ENCODE measurements at places on chromosomes 6 and 20.

DNA sequence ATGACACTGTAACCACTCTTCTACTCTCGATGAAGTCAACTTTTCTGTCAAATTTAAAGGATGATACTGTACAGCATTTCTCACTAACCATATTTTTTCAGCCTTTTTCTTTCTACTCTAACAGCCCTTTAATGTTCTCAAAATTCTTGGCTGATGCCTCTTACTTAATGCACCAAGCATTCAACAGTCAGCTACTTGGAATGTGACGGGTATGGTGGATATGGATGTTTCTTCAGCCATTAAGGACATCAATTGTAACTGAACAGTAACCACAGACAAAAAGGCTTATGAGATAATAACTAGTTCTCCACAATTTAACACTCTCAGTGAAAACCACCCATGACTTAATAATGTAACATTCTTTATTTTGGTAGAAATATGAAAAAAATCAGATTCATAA lies 467.2 kb upstream of the ZNF337 start:
- no peak for DNase-seq

DNA sequence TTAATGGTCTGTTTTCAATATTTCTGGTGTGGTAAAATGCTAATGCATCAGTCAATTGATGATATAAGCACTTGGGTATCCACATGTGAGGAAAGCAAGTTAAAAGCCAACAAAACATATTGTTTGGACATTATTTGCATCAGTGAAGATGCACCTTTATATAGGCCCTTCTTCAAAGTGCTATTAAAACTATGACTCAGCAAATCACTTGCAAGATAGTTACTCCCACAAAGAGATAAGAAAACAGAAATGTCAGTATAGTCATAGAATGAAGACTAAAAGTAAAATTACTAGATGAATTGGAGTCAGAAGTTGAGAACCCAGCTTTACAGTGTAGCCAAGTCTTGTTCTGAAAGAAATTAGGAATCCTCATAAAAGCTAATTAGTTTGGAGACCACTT lies 14.6 kb upstream of the GRM1 start:
- DNase-seq, result no peak

- DNase-seq, result no peak
Measured at GRCh38 chr6:70590400-70590799, 23.7 kb downstream of the SDHAF4 start.

- no peak for DNase-seq
Measured at GRCh38 chr20:46070215-46070900, 19.4 kb downstream of the NCOA5 start.

DNA sequence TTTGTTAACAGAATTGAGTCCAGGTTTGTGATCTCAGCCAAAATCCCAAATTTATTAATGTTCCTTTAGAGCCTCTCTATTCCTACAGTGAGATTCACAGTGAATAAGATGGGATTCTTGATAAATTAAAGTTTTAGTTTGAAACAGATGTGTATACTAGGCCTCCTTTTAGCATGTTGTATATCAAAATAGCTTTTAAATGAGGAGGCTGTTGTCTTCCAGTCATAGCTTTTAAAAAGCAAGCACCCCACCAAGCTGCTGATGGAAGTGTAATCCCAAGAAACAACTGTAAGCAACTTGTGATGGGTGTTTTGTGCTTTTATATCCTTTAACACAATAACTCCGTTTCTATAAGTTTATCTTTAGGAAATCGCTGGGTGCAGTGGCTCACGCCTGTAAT lies 7.0 kb downstream of the GTF2H5 start:
- DNase-seq, result no peak

DNA sequence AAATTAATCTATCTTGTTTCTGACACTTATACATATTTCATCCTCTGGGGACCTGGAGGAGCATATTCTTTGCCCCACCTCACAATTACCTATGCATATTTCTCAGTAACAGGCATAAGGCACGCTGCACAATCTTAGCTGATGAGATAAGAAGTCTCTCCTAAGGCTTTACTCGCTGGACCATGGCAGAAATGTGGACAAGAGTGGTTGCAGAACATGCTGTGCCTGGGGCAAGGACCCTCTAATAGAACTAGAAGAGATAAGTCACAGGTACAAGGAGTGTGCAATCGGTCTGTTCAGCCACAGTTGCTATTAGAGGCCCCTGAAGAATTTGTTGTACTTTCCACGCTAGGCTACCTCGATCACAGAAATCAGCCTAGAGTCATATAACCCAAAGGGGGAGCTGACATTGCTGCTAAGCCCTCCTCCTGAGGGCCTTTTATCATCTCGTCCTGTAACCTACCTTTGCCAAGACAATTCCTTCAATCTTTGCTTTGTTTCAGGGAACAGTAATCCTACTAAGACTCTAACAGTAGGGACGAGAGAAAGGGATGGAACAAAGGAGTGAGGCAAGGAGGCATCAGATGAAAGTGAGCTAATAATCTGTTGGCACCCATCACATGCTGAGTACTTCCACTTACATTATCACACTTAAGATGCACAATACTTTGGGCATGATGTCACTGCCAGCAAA lies 16.1 kb upstream of the DEFB129 start:
- no peak for DNase-seq

DNA sequence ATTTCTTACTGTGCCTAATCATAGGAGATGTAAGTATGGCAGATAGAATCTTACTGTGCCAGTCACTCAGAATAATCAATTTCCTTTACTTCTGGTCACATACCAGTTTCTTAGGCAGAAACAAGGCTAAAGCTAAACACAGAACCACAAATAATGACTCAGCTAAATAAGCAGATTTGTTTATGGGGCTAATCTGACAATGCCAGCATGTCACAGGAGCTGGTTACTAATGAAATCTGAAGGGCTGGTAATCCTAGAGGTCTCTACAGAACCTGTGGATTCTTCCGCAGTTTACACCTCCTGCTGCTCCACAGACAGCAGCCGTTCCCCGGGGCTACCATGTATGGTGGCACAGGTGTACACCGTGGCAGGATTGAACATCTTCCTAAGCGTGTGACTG lies 80.8 kb downstream of the LYRM4 start:
- DNase-seq, result no peak

DNA sequence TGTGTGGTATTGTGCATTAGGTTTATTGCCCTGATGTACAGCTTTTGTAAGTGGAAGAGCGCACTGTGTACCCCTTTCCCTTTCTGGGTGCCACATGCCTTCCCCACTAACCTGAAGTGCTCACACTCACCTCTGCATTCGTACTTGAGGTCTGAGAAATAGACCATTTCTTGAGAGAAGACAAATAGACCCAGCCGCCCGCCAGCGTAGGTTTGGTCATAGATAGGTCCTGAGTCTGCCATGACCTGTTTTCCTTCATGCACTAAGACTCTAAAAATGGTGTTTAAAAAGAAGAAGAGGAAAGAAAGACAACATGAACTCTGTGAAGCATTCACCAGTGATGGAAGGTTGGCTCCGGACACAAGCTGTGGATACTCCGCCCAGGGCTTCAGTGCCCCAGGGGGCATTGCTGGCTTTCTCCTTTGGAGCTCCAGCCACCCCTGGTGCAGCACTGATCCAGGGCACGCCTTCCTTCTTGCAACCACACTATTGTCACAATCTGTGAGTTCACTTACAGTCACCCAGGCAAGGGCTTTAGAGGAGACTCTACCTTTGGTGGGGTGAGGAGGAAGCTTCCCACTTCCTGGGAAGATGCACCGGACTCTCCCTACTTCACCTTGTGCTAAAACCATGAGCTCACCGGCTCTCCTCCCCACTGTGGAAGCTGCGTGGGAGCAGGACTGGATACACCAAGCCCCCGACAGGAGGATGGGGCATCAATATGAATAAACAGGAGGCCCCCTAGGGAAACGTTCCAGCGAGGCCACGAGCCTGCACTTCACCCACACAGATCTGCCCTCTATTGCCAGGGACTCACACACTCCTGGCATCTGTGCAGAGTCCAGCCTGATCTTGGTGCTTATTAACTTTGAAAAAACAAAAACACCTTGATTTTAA lies 33.3 kb downstream of the THBS2 start:
- no peak for DNase-seq

GRCh38 chr6:111579816-111580215 lies 25.9 kb downstream of the TRAF3IP2 start:
- DNase-seq, result no peak

- no peak for DNase-seq
Measured at GRCh38 chr6:132259070-132259469, 142.2 kb downstream of the MOXD1 start.

DNA sequence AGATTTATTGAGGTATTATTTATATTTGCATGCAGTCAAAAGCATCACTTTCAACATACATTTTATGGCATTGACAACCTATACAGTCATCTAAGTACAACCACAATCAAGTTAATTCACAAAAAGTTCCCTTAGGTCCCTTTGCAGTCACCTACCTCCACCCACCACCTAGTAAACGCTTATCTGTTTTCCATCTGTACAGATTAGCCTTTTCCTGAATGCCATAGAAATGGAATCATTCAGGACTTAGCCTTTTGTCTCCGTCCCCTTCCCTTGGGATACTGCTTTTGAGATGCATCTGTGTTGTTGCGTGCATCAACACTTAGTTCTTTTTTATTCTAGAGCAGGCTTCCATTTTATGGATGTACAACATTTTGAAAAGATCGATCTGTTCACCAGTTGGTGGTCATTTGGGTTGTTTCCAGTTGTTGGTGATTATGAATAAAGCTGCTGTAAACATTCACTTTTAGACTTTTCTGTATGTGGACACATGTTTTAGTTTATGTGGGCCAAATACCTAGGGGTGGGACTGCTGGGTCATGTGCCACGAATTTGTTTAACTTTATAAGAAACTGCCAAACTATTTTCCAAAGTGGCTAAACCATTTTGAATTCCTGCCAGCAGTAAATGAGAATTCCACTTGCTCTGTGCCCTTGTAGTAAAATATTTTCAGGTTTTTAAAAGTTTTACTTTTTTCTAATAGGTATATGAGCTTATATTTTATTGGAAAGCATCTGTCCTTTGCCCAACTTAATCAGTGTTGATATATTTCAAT lies 17.6 kb upstream of the IFNGR1 start:
- DNase-seq, result no peak

GRCh38 chr20:50642288-50642803 lies 49.0 kb downstream of the RIPOR3 start:
- no peak for DNase-seq

DNA sequence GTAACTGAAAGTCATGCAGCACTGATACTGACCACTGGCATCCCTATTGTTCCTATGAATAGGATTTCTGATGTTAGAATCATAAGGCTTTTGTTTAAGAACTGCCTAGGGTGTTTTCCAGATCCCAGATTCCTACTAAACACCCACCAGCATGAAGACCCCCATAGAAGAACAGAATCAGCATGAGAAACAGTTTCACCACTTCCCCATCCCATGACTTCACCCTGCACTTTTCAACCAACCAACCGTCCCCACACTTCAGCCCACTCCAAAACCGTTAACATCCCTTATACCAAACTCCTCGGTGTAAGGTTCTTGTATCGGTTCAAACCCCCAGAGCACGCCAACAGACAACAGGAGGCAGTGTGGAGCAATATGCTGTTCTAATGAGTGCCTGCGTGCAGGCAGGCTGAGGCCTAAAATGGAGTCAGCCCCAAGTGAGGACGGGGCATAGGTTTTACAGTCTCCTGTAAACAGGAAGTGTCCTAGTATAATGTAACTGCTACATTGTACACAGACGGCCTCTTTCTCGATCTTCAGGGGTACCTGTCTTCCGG lies 11.4 kb upstream of the SSTR4 start:
- no peak for DNase-seq

GRCh38 chr6:145502416-145502815 lies 232.9 kb downstream of the EPM2A start:
- DNase-seq, result no peak

DNA sequence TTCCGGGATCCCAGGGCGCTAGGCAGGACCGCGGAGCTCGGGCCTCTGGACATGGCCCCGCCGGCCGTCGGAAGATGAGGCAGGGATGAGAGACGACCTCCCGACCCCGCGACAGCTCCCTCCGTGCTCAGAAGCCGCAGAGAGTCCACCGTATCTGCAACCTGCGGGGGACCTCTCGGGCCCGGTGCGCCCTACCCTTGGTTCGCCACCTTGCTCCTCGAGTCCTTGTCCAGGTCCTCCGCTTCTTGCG lies 301 bp downstream of the PPP1R3D start:
- DNase-seq, result no peak

All from stimulated activated CD4-positive, alpha-beta T cell treated with anti-CD3 and anti-CD28 coated beads, Interleukin-4, amount 100 ng/mL, for 1 hour (primary cell).